CD14-positive monocyte (primary cell): ENCODE measurements at places on chromosomes 3 and 15.

GRCh38 chr15:41512940-41513505, 604 bp downstream of the LTK start:
- H3K4me1 ChIP-seq = peaks cover 23% of the 10 kb centered on the region
- no peak overlapping the region for H3K27ac ChIP-seq
- peaks cover 12% of the 10 kb centered on the region for H3K36me3 ChIP-seq

DNA sequence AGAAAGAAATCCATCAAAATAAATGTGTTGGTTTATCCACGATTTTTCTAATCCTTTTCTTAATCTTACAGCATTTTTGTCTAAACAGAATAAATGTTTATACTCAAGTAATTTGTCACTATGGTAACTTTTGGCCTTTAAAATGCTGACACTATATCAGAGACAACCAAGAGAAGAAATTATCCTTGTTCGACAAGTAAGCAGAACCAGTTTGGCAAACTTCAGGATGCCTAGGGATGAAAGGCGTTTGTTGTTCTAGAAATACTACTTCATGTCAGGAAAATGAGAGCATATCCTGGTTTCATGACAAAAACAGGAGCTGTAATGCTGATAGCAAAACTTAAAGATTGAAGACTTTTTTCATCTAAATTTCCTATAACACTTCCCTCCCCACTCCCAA, 308.0 kb upstream of the ATP11B start:
- DNase-seq = no peak
- H3K4me1 ChIP-seq = no peaks in the 10 kb centered on the region
- H3K4me3 ChIP-seq = no peak overlapping the region
- H3K36me3 ChIP-seq = no peaks in the 10 kb centered on the region
- H3K27me3 ChIP-seq = no peaks in the 10 kb centered on the region

DNA sequence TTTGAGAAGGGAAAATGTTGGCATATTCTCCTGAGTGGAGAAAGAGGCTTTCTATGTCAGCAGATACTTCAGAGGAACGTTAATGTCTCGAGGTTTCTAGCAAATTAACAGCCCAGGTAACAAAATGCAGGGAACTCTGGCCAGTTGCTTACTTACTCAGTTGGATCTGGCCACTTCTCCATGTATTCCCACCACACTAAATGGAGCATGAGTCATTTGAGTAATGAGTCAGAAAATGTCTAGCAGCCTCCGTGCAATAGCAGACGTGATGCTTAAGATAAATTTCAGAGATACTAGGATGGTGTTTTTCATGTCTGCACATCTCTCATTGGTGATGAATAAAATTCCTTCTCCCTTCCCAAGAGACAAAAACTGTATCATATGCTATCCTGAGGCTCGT, 671.5 kb downstream of the FHIT start:
- no peak for DNase-seq
- H3K4me1 ChIP-seq = no peaks in the 10 kb centered on the region
- H3K27me3 ChIP-seq = no peaks in the 10 kb centered on the region
- no peak overlapping the region for H3K4me3 ChIP-seq
- no peaks in the 10 kb centered on the region for H3K36me3 ChIP-seq
- no peak overlapping the region for H3K27ac ChIP-seq

DNA sequence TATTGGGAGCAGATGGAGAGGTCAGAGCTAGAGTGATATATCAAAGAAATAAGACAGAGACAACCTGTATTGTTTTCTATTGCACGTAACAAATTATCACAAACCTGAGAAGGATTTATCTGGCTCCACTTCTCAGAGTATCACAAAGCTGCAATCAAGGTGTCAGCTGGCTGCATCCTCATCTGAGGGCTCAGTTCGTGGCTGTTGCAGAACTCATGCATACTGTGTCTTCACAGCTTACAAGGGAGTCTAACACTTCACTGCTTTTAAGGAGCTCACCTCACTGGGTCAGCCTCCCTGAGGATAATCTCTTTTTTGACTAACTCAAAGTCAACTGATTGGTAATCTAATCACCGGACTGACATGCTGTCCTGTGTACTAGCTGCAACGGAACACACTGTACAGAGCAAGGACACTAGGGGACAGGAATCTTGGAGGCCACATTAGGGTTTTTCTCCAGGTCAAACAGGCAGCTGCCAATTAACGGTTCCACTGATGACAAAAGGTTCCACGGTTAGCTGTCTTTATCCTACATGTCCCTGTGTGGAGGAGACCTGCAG, 1006.8 kb upstream of the SEMA6D start:
- H3K27me3 ChIP-seq = no peaks in the 10 kb centered on the region
- no peaks in the 10 kb centered on the region for H3K36me3 ChIP-seq
- no peak for DNase-seq
- no peaks in the 10 kb centered on the region for H3K4me1 ChIP-seq

GRCh38 chr3:65967451-65967850, 71.3 kb downstream of the MAGI1 start:
- H3K27ac ChIP-seq = no peak overlapping the region
- no peaks in the 10 kb centered on the region for H3K27me3 ChIP-seq
- no peaks in the 10 kb centered on the region for H3K36me3 ChIP-seq

DNA sequence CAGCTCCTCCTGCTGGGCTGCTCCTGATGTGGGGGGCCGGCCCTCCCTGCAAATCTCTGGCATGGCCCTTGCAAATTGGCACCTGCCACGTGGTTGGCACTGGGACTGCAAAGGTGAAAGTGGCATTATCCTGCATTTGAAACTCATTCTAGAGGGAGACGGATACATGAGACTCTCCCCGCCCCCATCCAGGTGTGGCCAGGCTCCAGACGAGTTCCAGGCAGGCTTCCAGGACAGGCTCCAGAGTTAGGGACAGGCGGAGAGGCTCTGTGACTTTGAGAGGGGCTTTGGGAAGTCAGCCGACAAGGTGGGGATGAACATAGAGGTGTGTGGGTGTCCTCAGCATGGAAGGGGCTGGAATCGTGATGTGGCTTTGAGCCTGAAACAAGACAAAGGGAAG, 178.5 kb downstream of the APBA2 start:
- no peaks in the 10 kb centered on the region for H3K27me3 ChIP-seq
- no peaks in the 10 kb centered on the region for H3K36me3 ChIP-seq
- DNase-seq = no peak
- no peak overlapping the region for H3K27ac ChIP-seq

- H3K36me3 ChIP-seq = no peaks in the 10 kb centered on the region
- DNase-seq = no peak
- no peaks in the 10 kb centered on the region for H3K4me1 ChIP-seq
- H3K27ac ChIP-seq = no peak overlapping the region
- no peak overlapping the region for H3K4me3 ChIP-seq
Observed at GRCh38 chr3:76442374-76442915, 597.5 kb upstream of the ROBO2 start.

GRCh38 chr3:119664850-119665379, 4.5 kb upstream of the POPDC2 start:
- H3K27ac ChIP-seq = no peak overlapping the region
- H3K27me3 ChIP-seq = no peaks in the 10 kb centered on the region
- H3K36me3 ChIP-seq = peaks cover 24% of the 10 kb centered on the region
- no peak overlapping the region for H3K4me3 ChIP-seq

- no peak overlapping the region for H3K4me3 ChIP-seq
- no peaks in the 10 kb centered on the region for H3K36me3 ChIP-seq
- no peaks in the 10 kb centered on the region for H3K27me3 ChIP-seq
Observed at GRCh38 chr3:168844472-168844871, 748.7 kb upstream of the GOLIM4 start.

- no peaks in the 10 kb centered on the region for H3K36me3 ChIP-seq
- H3K4me1 ChIP-seq = no peaks in the 10 kb centered on the region
- H3K27ac ChIP-seq = no peak overlapping the region
- H3K4me3 ChIP-seq = no peak overlapping the region
Observed at GRCh38 chr3:111796566-111796965, 62.5 kb upstream of the PHLDB2 start.
